NAMALWA (cell line): ENCODE measurements at places on chromosomes 2 and 18.

DNA sequence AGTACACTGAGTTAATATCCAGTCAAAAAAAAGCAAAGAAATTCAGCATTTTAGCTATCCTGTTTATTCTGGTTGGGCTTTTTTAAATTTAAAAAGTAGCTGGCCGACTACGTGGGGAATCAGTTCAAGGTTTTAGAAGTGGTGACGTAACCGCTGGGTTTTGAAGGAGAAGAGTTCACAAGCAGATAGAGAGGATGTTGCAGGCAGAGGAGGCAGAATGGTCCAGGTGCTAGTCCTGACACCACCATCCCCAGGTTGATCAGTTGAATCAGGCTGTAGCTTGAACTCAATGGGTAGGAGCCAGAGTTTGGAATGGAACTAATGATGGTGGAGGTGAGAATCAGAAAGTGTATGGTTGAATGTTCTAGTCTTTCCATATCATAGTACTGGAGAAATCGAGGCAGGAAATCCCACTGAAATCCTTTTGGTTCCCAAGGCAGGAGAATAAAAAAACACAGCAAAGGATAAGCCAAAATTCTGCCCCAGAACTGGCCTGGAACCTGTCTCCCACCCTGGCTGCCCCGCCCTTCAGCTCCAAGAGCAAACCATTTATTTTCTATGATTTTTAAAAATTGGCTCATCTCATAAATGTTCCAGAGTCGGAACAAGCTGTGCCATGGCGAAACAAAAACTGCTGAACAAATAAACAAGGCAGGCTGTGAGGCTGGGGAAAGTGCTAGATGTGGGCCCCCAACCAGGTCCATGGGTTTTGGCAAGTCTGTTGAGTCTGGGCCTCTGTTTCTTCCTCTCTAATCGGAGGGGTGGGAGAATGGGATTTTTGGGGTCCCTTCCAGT, 44.0 kb downstream of the SLC4A1AP start:
- no peak for DNase-seq

DNA sequence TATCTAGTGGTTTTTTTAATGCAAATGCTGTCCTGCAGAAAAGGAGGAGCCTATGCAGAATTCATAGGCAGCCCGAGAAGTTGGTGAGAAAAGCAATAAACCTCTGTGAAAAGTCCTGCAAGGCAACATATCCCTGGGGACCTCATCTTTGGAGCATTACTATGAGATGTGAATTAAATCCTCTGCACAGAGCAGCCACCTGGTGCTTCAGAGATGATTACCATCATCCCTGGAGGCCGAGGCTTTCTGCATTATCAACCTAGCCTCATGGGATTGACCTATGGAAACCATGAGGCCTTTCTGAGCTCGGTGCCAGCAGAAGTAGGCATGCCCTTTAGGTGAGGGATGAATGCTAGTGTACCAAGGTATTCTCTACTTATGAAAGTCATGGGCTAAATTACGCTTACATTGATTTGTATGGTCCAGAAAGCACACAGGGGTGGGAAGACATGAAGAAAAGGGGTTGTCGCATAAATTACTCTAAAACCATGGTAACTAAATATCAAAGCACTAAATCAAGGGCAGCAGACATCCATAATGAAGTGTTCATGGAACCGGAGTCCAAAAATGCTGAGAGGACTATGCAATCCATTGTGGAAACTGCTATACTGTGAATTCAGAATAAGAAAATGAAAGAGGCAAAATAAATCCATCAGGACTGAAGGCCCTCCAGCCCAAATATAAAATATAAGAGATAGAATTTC, 623.5 kb upstream of the DDX18 start:
- no peak for DNase-seq

- no peak for DNase-seq
Observed at GRCh38 chr2:8086796-8087479, 594.9 kb upstream of the ID2 start.

DNA sequence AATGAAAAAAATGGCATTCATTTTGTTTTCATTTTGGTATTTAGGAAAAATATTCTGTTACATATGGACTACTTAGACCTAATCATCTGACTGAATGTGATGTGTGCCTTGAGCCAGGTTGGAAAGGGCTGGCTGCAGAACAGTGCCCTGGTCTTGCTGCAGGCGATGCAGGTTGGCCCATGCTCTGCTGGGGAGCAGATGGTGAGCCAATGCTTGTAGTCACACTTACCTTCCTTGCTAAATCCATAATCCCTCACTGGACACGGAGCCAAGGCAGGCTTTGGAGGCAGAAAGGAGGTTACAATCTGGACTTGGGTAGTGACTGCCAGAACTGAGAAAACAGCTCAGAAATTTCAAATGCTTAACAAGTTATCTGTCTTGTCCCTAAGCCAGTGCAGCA, 228.7 kb downstream of the ARHGAP15 start:
- DNase-seq: no peak

DNA sequence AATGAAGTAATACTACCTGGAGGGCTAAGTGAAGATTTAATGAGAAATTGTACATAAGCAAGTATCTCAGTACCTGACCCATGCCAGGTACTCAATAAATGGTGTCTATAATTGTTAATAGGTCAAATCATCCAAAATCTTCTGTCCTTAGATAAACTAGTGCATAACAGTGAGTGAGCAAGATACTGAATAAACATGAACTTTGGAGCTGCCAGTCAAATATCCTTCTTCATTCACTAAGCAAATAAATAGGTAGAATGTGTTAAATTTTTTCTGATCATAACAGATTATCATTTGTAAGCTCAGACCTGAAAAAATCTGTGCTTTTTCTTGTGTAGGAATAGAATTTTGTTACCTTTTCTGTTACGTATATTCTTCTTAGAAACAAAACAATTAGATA, 39.6 kb downstream of the RAB3GAP1 start:
- no peak for DNase-seq

DNA sequence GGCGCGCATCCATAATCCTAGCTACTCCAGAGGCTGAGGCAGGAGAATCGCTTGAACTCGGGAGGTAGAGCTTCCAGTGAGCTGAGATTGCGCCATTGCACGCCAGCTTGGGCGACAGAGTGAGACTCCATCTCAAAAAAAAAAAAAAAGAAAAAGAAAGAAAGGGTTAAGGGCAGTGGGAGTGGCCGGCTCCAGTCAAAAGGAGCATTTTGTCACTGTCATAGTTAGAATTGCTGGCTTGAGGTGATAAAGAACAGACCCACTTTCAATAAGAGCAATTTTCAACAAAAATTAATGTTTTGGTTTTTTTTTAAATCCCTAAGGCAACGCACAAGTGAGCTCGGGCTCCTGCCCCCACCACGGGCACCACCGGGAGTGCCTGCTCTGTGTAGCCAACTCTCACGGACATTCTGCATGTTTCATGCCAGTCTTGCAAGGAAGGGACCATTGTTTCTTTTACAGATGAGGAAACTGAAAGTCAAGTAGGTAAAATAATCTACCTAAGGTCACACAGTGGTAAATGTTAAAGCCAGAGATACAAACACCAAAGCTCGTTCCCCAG, 8.5 kb downstream of the CIB4 start:
- DNase-seq: no peak

GRCh38 chr2:234694244-234695013, 197.5 kb upstream of the ARL4C start:
- DNase-seq: no peak

DNA sequence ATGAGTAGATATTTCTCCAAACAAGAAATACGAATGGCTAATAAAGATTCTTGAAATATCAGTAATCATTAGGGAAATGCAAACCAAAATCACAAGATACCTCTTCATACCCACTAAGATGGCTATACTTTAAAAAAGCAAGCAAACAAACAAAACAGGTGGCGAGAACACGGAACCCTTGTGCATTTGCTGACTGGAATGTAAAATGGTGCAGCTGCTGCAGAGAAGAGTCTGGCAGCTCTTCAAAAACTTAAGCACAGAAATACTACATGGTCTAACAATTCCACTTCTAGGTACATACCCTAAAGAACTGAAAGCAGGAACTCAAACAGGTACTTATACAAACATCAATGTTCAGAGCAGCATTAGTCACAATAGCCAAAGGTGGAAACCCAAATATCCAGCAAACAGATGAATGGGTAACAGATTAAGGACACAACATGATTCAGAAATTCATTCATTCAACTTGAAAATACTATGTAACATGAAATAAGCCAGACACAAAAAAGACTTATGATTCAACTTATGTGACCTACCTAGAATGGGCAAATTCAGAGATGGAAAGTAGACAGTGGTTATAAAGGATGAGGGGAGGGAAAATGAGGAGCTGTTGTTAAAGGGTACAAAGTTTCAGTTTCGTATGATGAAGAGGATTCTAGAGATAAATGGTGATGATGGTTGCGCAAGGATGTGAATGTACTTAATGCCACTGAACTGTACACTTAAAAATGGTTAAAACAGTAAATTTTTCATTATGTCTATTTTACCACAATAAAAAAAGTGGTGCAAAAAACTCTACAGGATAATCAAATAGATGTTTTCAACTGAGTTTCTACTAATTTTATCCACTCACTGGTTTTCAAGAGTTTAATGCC, 26.9 kb upstream of the GPR75 start:
- DNase-seq: no peak

GRCh38 chr18:59990121-59990823, 90.5 kb downstream of the PMAIP1 start:
- no peak for DNase-seq

GRCh38 chr2:47536696-47537095, 133.7 kb downstream of the MSH2 start:
- DNase-seq: no peak

- DNase-seq: no peak
Observed at GRCh38 chr2:44801289-44801840, 140.1 kb upstream of the SIX3 start.

DNA sequence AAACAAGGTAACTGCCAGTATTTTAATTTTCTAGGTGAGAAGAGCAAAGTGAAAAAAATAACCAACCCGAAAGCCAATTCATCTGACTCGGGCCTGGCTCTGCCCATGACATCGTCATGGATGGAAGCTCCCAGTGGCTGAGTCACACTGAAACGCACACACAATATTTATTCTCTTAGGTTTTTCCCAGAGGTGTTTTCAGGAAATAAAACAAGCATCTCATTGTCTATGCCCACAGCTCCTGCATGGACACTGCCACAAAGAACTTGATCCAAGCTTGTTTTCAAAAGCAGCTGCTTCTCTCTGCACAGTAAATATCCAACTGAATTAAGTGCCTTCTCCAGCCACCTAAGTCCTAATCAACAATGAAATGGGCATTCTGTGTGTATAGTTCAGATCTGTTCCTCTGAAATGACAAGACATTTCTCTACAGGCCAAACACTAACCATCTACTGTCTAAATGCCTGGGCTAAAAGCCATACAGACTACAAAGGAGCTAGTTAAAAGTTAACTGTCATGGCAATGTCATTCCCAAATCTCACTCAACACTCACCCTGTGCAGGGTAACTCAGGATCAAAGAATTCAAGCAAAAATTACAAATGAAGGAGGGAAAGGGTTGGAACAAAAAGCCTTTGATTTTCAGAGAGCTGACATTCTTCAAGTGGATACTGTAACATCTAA, 62.9 kb downstream of the RPL31 start:
- no peak for DNase-seq

DNA sequence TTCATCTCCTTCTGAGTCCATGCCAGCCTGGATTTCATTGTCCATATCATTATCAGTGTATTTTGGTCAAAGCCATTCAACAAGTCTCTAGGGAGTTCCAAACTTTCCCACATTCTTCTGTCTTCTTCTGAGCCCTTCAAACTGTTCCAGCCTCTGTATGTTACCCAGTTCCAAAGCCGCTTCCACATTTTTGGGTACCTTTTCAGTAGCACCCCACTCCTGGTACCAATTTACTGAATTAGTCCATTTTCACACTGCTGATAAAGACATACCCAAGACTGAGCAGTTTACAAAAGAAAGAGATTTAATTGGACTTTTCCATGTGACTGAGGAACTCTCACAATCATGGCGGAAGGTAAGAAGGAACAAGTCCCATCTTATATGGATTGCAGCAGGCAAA, 47.4 kb downstream of the TANC1 start:
- DNase-seq: no peak

GRCh38 chr18:55235094-55235461, 275.8 kb upstream of the CCDC68 start:
- no peak for DNase-seq

- no peak for DNase-seq
Observed at GRCh38 chr2:99127981-99128380, 13.5 kb upstream of the C2orf15 start.

DNA sequence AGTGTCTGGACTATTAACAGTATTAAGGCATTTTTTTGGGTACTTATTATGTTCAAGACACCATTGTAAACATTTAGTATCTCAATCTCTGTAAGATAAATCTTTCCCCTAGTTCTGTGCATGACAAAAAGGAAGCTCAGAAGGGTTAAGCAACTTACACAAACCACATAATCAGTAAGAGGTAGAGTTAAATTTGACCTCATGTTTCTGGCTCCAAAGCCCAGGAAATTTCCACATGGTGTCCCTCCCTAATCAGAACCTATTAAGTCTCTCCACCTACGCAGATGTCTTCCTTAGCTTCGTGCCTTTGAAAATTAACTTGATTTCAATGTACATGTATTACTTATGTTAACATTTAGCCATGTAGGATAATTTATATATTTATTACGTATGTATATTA, 2.0 kb downstream of the MFSD6 start:
- DNase-seq: no peak

DNA sequence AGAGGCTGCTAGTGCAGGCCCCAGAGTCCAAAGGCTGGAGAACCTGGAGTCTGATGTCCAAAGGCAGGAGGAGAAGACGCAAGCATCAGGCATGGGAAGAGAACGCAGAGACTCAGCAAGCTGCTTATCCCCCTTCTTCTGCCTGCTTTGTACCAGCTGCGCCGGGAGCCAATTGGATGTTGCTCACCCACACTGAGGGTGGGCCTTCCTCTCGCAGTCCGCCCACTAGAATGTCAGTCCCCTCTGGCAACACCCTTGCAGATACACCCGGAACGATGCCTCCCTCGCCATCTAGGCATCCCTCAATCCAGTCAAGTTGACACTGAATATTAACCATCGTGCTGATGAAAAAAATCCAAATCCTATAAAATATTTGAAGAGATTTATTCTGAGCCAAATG, 141.6 kb downstream of the TWIST2 start:
- no peak for DNase-seq

- no peak for DNase-seq
Observed at GRCh38 chr2:117407746-117408145, 406.7 kb upstream of the DDX18 start.

DNA sequence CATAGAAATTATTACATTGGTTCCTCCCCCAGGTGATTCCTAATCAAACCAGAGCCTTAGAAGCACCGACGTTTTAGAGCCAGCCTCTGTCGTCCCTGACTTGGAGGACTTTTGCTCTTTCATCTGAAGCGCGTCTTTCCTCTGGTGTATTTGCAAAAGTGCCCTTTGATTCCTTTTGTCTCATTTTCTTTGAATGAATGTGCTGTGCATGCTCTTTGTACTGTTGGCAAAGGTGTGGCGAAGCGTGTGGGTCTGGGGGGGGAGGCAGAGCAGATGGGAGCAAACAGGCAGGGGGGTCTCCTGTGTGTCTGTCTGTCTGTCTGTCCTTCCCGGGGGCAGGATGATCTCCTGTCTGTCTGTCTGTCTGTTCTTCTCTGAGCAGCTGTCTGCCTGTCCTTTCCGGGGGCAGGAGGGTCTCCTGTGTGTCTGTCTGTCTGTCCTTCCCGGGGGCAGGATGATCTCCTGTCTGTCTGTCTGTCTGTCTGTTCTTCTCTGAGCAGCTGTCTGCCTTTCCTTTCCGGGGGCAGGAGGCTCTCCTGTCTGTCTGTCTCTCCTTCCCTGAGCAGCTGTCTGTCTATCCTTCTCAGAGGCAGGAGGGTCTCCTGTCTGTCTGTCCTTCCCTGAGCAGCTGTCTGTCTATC, 205.5 kb upstream of the MYT1L start:
- no peak for DNase-seq
